ENCODE measurements at places on chromosomes 1 and 21.

- no peak for DNase-seq
These were observed 44.9 kb downstream of the LRRC8D start for GRCh38 chr1:89865498-89866382.

- no peak for DNase-seq
These were observed 2.7 kb downstream of the ABL2 start for GRCh38 chr1:179226738-179227137.

- no peak for DNase-seq
These were observed 79.1 kb upstream of the COL6A1 start for GRCh38 chr21:45902292-45902995.

GRCh38 chr1:41484402-41485241 lies at the start of gene EDN2:
EDN2 (minus strand) TSS chr1:41484683; CDS start chr1:41484601, 82 bp downstream.
- DNase-seq: no peak

DNA sequence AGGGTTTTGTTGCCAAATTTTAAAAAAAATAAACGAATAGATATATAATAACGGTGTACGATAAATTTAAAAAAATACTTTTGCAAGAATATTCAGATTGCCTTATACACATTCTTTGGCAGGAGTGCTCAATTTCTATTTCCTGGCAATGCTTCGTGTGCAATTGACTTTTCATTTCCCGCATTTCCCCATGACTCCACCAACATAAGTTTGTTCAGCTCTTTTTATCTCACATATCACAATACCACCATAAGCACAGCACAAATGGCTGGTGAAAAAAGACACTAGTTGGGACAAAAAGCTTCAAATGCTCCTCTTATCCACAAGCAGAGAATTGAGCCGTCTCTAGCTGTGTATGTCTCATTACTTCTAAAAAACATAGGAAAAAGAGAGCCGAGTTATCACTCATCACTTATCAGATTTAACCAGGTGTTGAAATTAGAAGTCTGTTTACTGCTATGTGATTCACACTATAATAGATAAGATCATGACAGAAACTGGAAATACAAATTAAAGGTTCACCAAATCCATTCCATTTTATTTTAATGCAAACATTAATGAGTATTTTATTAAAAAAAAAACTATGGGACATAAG lies 28.9 kb upstream of the RGS1 start:
- no peak for DNase-seq

DNA sequence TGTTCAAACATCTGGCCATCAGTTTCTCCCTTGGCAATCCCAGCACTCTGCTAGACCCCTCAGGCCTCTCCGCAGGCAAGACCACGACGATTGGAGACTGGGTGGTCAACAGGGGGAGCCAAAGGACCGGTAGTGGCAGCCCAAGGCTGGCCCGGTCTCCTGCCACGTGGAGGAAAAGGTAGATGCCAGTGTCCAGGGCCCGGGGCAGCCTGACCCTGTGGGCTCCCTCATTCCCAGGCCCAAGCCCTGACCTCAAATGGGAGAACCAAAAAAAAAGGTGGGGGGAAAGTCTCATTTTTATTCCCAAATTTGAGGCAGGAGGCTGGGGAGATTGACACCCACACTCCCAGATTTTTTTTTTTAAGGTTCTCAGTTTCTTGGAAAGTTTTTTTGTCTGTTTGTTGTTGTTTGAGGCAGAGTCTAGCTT lies 24.8 kb downstream of the S100A6 start:
- DNase-seq: peak; percentile 80

DNA sequence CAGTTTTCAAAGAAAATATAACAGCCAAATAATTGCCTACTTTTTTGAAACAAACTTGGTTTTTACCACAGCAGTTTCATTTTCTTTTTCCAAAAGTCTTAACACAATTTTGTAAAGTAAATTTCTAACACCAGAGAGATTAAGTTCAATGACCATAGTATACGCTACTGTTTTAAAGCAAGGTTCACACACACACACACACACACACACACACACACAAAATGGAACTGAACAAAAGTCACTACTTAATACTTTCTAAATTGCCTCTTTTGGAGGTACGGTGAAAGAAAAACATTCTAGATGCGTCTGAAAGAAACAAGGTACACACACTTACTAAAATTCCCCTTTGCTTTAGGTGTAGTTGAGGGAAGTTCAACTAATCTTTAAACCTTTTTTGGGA lies 30.1 kb downstream of the C21orf91 start:
- no peak for DNase-seq

DNA sequence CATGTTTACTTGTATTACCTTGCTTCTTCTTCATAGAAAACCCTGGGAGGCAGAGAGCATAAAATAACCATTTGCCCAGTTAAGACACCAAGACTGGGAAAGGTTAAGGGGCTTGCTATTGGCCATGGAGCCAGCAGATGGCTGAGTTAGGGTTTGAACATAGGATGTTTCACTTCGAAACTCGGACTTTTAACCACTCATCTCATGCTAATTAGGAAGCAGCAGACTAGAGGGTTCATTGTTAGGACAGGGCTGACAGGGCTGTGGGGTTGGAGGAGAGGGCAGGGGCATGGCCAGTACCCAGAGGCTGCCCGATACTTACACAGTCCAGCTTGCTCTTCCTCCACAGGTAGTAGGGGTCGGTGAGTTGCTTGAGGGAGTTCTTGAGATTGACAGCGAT lies 17.0 kb downstream of the SLC26A9 start:
- DNase-seq: no peak

DNA sequence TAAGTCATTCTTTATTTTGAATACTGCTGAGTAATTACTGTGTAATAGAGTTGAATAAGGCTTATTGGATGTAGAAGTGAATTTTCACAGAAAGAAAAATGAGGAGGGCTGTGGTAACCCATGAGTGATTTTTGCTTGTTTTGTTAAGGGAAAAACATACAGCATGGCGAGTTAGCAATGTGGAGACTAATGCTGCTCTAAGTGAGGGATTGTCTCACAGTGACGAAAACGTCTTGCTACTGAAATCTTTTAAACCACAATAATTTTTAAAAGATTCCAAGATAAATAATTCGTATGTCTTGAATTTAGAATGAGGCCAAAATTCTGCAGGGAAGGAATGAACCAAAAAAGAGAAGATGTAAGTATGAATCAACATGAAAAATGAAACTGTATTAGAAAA lies 16.2 kb upstream of the PLA2G4A start:
- no peak for DNase-seq

- no peak for DNase-seq
These were observed 27.4 kb downstream of the DUSP10 start for GRCh38 chr1:221714227-221715152.

DNA sequence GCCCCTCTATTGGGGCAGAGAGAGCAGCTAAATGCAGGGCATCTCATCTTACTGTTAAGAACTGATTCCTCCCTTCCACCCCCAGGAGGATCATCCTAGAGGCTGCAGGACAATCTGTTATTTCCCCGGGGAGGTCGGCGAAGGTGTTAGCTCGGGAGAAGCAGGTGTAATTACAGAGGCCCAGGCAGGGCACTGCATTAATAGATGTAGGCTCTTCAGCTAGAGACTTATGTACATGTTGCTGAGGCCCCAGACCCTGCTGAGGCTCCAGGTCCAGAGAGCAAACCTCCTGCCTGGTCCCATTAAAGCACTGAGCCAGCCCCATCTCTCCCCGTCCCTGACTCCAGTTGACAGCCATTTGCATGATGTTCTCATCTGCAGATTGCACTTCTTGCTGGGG lies 320.3 kb upstream of the VAMP3 start:
- no peak for DNase-seq

GRCh38 chr1:40679165-40679953 lies 12.1 kb upstream of the NFYC start:
- no peak for DNase-seq

DNA sequence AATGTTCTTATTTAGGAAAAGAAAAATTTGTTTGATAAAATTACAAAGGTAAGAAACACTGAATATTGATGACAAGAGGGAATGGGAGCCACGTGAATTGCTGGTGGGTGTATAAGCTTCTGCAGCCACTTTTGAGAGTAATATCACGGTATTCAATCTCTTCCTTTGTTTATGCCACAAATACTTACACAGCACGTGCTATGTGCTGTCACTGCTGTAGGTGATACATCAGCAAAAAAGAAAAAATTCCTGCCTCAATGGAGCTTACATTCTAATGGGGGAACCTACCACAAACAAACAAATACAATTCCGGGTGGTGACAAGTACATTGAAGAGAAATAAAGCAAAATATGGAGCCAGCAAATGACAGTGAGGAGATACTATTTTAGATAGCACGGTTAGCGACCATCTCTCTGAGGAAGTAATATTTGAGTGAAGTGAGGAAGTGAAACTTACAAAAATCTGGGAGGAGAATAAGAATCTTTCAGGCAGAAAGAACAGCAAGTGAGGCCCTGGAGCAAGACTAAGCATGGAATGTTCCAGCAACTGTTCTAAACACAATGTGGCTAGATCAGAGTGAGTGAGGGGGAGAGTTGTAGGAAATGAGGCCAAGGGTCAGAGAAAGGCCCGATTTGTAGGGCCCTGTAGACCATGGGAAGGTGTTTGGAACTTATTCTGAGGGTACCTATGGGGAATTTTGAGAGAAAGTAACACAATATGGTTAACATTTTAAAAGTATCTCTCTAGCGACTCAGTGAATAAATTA lies 2.6 kb upstream of the FCRLB start:
- peak; percentile 71 for DNase-seq

GRCh38 chr1:112542206-112542973 lies 33.6 kb downstream of the WNT2B start:
- DNase-seq: no peak

GRCh38 chr1:183218971-183219615 lies 33.0 kb downstream of the LAMC2 start:
- no peak for DNase-seq

DNA sequence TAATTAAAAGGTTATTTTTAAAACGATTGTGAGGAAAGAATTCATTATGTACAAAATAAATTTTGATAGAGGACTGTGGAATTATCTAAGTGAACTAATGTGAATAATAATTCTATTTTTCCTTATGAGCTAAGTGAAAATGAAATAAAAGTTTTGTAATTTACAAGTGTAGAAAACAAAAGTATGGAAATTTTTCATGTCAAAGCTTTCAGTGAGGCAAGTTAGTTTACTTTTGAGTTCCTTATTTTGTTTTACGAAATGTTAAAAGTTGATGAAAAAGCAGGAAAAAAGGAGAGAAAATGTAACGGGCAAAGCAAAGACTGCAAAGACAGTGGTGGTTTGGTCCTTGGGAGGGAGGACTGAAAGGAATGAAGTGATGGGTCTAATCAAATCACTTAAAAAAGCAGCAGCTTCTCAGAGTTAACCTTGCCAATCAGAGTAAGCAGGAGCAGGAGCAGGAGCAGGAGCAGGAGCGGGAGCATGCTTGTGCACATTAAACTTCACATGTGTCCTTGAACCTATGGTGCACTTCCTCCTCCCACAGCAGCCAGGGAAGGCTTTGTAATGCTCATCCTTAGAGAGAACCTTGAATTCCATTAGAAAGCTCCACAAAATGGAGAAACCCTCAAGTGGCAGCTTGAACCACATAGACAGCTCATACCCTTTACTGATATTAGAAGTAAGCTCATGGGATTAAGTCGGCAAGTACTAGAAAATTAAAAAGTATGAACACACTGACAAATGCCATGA lies 133.4 kb downstream of the LHX4 start:
- DNase-seq: peak; percentile 42

- DNase-seq: no peak
These were observed 634.6 kb downstream of the SMYD3 start for GRCh38 chr1:245872475-245872874.
